ENCODE measurements at places on chromosomes 3 and 15.
A peak's percentile ranks its signal among the peaks of the same experiment; 100 is the strongest.

DNA sequence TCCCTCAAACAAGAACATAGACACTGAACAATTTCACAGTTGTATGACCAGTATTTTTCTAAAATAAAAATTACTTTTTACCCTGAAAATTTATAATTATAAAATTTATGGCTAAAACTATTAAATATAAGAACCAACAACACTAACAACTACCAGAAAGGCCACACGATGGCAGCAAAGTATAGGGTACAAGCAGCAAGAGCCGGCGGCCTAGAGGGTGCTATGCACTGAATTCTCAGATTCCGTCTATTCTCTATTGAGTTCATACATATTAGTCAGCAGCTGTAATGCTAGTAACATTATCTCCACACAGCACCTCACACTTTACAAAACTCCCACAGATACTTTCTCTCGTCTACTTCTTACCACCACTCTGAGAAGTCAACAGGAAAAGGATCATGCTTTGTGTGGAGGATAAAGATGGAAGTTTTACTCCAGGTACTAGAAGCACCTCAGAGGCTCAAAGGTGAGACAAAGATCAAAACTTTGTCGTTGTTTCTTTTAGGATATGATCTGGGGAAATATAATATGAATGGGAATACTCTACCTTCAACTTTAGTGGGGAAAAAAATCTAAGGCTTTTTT lies 160.5 kb downstream of the FGF12 start:
- peak; percentile 66 for DNase-seq

DNA sequence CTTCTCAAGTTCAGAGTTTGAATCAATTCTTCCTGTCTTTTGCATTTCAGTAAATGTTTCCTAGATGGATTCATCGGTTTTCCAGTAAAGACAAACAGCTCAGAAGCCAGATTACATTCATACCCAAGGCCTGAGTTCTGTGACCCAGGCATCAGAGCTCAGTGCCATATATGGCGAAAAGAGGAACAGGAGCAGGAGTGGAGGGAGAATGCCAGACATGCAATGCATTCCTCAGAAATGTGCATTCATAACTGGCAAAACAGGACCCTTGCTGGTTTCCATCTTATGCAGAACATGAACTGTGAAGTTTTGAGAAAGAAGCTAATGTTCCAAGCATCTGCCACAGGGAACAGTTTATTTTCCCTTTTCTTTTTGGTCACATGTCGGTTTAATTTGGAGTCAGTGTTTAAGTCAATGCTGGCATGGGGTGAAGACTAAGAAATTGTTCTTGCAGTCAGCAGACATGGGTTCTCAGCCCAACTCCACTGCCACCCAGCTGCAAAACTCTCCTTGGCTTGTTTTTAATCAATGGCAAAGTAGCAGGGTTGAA lies 116.5 kb downstream of the LPP start:
- no peak for DNase-seq

- DNase-seq: no peak
These were observed 2.4 kb upstream of the C3orf20 start for GRCh38 chr3:14672588-14672987.

DNA sequence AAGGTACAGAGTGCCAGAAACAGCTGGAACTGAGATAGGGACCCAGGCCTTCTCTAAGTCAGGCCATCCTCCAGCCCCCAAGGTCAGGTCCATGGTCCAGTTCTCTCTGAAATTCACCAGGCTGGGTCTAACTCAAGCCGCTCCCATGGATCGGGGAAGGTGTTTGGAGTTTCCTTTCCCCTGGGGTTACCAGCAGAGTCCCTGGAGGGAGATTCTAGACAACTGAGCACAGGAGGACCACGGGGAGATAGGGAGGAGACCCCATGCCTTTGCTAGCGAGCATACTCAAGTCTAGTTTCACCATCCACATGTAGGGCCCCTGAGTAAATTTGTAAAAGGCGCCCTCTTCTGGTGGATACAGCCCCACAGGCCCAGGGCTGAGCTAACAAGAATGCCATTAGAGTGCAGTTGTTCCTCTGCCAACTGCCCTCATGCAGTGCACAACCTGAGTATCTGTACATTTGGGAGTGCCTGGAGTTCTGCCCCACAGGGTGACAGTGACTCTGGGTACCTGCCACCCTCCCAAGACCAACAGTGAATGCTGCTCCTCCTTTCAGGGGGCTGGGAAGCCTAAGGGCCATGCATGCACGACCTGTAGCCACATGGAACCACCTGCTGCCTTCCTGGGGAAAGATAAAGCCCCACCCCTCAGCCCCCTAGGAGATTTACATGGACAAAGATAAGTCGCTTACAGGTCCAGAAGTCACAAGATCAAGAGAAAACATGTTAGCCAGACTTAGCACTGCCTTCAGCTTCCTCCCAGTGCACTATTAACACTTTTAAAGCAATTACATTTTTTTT lies 89.0 kb downstream of the IQSEC1 start:
- DNase-seq: peak; percentile 32

DNA sequence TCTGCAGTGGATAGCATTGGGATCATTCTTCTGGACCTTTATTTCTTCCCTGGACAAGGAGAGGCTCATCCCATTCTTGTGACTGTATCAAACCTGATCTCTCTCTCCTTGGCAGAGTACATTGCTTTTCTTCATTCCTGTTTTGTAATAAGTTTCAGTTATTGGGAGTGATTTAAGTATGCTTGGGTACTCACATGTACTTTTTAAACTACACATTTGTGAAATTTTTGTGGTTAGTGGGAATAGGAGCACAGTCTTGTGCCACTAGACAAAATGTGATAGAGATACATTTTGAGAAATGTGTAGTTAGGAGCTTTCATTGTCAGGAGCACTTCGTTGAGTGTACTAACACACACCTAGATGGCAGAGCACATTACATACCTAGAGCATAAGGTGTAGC lies 262.6 kb downstream of the C3orf38 start:
- no peak for DNase-seq

GRCh38 chr3:161600173-161600572 lies 103.6 kb downstream of the OTOL1 start:
- DNase-seq: no peak

GRCh38 chr3:192514754-192515663 lies 212.3 kb downstream of the FGF12 start:
- DNase-seq: no peak

GRCh38 chr3:101362406-101362805 lies 42.0 kb upstream of the IMPG2 start:
- DNase-seq: no peak

DNA sequence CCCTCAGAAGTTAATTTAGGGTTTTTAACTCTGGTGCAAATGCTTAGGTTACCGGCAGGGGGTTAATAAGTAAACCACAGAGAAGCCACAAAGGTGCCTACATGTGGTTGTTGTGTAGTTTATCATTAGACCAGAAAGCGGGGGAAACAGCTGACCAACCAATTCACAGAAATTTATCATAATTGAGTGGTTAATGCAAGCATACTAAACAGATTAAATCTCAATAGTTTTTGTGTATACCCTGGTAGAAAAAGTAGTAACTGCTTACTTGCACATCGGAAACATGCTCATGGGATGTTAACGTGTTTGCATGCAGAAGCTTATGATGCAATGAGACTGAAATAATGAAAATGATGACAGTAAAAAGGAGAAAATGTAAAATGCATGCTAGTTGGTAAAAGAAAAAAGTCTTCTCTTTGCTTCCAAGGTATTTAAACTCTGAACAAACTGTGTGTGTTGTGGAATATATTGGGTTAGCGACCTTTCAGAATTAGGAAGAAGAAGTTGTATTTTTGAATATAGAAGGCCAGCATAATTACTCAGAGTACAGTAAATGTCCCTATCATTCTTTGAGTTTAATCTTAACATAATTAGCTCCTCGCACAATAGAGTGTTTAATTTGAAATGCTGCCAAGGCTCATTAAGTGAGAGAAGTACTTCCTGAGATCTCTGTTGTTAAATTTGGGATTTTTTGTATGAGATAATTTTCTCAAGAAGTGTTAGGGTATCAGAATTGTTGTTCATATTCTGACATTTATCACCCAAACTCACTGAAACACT lies 316.2 kb downstream of the PTPRG start:
- no peak for DNase-seq
